ENCODE measurements at places on chromosomes 4 and X.

DNA sequence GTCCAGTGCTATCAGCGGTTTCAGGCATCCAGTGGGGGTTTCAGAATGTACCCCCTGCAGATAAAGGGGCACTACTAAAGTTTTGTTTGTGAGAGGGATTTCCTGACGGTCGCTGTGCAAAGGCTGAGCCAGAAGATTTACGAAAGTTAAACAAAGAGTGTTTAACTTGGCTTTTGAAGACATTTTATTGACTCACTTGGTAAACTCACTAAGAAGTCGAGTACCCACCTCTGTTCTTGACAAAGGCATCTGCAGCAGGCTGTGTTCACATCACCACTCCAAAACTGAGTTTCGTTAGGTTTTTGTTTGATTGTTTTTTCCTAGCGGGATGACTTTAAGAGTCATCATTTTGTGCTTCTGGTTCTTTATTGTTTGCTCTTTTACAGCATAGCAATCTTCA, 143.9 kb upstream of the TBL1X start:
- no peak for DNase-seq

DNA sequence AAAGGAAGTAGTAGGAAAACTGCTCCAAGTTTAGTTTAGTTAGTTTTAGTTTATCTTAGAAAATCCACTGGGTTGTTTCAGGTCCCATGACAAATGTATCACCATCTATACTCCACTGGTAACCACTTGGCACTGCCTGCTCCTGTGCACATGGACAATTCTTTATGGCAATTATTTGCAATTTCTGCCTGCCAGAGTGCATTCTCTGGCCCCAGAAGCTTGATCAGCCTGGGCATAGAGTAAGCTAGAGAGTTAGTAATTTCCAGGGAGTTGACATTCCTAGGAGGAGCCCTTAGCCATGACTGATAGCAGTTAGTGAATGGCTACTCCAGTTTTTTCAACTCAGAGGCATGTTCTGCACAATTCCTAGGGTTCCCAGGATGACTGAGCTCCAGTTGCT, 203.2 kb upstream of the FGF13 start:
- DNase-seq, result no peak

DNA sequence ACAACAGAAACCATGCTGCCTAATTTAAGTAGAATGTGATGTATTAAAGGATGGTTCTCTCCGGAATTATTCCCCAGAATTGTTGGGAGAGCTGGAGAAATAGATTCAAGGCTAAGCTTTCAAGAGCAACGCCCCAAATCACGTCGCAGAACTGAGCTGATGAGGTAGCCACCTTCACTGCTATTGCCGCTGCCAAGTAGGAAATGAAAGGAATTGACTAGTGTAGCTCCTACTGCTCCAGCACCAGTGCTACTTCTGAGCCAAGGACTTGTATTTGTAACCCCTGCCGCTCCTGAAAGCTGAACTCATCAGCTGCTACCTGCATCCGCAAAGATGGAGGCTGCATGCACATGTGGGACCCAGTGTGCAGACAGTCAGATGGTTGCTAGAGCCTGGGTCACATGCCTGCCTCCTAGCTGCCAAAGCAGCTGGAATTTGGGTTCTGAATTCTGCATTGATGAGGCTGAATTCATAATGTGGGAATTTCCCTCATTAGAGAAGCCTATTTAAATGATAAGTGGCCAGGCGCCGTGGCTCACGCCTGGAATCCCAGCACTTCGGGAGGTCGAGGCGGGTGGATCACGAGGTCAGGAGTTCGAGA, 173.9 kb downstream of the PDGFRA start:
- DNase-seq, result no peak

DNA sequence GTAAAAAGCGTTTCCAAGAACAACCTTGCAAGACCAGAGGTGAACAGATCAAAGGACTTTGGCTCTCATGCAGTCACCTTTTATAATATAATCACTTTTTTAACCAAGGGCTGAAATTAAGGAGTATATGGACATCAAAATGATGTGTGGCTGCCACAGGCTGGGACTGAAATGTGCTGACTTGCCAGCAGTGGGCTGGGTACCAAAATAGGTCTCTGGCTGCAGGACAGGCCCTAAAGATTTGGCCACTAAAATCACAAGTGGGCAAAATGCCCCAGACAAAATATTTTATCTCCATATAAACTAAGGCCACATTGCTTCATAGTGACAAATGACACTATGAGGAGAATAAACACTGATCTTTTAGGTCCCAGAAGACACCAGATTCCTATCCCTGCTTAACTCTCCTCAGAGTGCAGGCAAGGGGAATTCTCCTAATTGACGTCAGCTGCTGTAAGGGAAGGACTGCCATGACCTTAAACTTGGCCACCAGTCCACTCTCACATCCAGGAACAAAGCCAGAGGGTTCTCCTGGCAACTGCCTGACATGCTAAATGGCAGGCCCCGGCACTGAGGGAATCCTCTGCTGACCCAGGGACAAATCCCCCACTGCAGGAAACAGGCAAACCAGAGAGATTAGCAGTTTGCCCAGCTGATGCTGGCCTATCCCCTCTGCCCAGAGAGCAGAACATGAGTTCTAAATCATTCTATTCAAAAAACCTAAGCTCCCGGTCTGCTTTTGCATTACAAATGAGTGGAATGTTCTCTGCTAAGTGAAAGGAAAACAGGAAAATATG, 155.8 kb downstream of the PPP3CA start:
- DNase-seq, result peak; percentile 49

DNA sequence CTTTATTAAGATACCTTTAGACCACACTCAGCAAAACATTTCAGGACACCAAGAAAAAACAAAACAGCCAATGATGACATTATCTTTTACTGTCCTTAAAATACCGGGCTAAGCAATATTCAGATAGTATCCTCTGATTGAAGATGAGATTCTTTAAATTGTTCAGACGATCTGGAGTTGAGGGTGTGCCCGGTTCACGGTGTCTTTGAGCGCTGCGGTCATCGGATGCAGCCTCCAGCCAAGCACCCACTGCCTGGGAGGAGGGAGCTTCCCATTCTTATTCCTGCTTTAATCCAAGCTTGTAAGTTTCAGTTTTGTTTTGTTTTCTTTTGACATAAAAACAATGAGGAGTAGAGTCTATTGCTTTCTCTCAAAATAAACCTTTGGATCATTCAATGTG, 14.1 kb downstream of the FAM149A start:
- DNase-seq, result no peak

GRCh38 chrX:121179972-121180371, 132.6 kb downstream of the GLUD2 start:
- DNase-seq, result no peak

- no peak for DNase-seq
Observed at GRCh38 chrX:19172741-19173140, 50.5 kb upstream of the ADGRG2 start.

DNA sequence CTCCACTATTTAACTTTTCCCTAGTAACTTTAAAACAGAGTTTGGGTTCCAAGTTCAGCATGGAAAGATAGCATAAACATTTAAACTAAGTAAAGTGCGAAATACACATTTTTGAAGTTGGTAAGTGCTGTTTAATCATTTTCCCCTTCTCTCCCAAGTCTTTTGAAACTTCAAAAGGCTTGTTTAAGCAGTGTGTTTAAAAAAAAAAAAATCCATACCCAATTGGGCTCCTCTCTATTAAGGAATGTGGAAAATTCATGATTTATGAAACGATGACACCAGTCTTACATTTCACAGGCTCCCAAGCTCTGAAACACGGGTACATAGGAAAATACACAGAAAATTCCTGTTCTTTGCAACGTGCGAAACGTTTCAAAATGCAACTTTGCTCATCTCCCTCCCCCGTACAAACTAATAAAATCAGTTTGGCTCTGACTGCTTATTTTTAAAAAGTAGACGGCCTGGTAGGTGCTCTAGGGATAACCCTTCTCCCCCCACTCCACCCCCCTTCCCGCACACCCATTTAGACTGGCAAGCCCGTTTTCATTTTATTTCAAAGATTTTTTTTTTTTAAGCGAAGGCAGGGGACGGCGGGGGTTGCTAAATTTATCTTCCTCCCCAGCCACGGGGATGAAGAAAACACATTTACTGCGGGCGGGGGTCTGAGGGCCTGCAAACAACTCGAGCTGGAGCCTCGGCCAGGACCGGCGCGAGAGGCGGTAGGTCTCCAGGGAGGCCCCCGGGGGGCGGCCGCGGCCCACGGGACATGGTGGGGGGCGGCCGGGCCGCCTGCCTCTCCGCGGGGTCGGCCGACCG, 786 bp upstream of the ZFX start:
- DNase-seq, result peak; percentile 17

DNA sequence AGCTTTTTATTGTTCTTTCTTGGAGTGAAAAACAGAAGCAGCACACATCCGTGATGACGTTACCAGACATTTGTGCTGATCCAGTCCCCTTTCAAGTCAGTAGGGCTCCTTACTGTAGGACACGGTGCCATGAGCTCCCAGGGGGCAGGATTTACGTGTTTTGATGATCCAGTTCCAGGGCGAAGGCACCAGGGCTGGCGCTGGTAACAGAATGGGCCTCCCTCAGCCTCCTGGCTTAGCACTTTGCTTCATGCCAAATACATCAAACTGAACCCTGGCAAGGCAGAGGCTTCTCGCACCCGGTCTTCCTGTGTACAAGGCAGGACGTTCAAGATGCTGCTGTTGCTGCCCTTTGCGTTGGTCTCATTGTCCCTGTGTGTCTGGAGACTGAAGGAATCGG, 66.6 kb upstream of the PSAPL1 start:
- no peak for DNase-seq

DNA sequence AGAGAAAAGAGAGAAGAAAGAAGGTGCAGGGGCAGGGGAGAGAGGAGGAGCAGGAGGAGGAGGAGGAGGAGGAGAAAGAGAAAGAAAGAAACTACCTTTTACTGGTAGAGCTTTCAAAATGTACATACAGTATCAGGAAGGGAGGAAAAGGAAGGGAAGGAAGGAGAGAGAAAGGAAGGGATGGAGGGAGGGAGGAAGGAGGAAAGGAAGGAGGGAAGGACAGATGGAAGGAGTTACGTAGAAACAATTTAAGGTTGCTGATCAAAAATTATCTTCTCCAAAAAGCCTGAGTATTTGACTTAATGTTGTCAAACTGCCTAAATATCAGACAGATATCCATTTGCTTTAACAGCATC, 13.4 kb downstream of the TBC1D9 start:
- no peak for DNase-seq

All from breast epithelium (tissue), 4 donors.